ENCODE measurements at places on chromosomes 16 and 17.

GRCh38 chr17:71995590-71995989 is 125.2 kb upstream of the SOX9 start:
- H3K27me3 ChIP-seq, result no peaks in the 10 kb centered on the region
- H3K4me3 ChIP-seq, result no peak overlapping the region
- no peak for DNase-seq
- no peaks in the 10 kb centered on the region for H3K36me3 ChIP-seq

DNA sequence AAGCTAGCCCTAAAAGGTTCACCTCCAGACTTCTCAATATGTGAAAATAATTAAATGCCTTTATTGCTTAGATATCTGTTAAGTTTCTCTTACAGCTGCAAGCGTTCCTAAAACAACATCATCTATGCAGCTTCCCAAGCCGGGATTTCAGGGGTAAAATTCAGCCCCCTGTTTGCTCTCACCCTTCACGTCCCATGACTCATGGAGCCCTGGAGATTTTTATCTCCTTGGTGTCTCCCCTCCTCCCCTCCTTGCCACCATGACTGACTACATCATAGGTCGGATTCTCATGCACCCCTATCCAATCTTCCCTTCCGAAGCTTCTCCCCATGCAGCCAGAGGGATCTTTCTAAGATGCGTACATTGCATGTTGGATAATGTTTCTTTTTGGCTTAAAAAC is 21.0 kb upstream of the CACNG4 start:
- DNase-seq, result no peak
- peaks cover 3% of the 10 kb centered on the region for H3K4me1 ChIP-seq
- no peaks in the 10 kb centered on the region for H3K36me3 ChIP-seq
- H3K4me3 ChIP-seq, result no peak overlapping the region
- peaks cover 64% of the 10 kb centered on the region for H3K27me3 ChIP-seq
- H3K27ac ChIP-seq, result peak overlapping the region; percentile 50

DNA sequence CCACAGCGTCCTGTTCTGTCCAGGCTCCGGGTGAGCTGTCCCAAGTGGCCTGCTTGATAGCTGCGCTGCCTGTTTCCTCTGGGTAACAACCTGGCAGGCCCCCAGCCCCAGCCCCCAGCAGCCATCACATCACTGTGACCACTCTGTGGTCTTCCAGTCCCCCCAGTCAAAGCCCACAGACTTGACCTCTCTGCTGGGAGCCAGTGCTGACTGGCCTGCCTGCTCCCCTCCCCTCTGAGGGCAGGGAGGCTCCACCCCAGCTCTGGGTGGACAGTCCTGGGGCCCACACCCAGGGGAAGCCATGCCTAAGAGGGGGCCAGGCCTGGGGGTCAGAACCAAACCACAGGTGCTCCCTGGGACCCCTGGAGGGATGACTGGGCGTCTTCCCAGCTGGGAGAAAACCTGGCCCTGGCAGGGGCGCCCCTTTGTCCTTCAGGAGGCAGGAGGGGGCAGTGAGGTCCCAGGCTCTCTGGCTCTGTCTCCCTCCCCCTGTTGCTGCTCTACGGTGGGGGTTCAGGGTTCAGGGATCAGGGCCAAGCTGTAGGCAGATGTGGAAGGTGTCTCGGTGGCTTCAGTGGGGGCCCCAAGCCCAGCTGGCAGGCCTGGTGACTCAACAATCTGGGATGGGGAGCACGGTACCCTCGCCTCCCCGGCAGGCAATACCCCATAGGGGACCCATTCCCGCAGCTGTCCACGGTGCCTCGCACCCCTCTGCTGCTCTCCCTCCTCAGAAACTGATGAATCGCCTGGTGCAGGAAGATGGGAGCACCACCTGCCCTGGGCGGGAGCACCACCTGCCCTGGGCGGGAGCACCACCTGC is 1.8 kb upstream of the SLC16A3 start:
- DNase-seq, result no peak
- no peak overlapping the region for H3K27ac ChIP-seq
- H3K4me1 ChIP-seq, result peaks cover 10% of the 10 kb centered on the region
- H3K27me3 ChIP-seq, result peaks cover 2% of the 10 kb centered on the region

DNA sequence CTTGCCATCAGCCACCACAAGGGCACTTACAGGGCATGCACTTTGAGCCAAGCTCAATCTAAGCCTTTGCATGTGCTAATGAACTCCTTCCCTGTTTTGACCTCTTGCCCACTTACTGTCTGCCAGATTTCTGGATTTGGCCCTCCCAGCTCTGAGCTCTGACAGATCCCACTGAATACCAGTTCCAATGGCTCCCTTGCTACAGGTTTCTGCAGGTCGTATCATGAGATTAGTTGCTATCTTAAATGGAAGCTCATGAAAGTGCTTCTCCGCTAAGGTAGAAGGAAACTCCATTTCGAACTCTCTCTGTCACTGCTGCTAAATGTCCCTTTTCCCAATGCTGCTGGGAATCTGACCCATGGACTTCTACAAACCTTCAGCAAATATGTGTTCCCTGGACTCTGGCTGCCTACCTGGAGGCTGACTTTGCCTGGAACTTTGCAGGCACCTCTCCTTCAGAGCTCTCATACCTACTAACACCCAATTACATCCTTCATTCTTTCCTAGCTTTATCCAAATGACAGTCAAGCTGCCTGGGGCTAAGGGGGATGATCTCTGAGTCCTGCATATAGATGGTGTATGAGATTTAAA is 23.5 kb upstream of the TOB1 start:
- no peaks in the 10 kb centered on the region for H3K27me3 ChIP-seq
- DNase-seq, result no peak
- peaks cover 14% of the 10 kb centered on the region for H3K4me1 ChIP-seq

DNA sequence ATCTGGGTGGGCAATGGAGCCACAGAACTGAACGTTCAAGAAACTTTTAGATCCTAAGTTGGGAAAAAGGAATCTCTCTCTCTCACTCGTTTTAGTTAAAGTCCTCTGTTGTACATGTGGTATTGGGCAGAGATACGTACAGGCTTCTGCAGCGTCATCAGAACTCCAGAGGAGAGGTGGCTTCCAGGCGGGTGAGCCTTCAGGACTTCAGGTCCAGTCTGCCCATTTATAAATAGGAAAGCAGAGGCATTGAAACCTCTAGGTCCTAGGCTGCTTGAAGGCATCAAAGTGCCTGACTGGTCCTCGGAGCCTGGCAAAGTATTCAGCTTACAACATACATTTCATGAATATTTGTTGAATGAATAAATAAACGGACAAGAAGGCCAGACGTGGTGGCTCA is 8.1 kb upstream of the TNFRSF13B start:
- H3K4me1 ChIP-seq, result peaks cover 17% of the 10 kb centered on the region
- H3K36me3 ChIP-seq, result no peaks in the 10 kb centered on the region
- DNase-seq, result no peak
- no peak overlapping the region for H3K27ac ChIP-seq
- no peak overlapping the region for H3K4me3 ChIP-seq
- no peaks in the 10 kb centered on the region for H3K27me3 ChIP-seq

DNA sequence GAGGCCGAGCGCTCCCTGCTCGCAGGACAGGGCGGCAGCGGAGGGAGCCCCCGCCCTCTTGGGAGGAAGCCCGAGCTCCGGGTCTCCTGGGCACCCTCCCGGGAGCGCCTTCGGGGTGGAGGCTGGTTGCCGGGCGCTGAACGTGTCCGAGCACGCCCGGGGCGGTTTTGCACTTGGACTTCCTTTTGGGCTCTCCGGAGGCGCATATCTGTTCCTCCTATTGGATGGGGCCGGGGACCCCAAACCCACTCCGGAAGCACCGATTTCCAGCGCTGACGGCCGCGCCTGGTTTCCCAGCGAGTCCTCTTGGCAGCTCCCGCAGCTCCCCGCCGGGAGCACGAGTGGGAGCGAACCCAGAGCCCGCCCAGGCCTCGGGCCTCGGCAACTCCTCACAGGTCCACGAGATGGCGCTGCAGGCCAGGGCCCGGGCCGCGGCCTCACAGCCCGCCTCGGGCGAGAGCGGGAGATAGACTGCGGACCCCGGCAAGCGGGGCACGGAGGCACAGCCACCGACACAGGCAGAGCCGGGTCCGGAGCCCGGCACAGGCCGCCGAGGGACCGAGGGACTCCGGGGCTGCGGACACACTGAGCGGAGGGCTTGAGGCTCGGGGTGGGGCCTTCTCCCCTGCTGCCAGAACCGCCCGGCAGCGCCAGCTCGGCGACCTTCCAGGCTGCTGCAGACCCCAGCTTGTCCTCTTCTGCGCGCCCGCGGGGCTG is 12.7 kb downstream of the TBX2 start:
- DNase-seq, result peak; percentile 83
- peaks cover 46% of the 10 kb centered on the region for H3K27me3 ChIP-seq
- H3K4me3 ChIP-seq, result peak overlapping the region; percentile 36
- H3K27ac ChIP-seq, result no peak overlapping the region

- no peak overlapping the region for H3K27ac ChIP-seq
- no peak for DNase-seq
- peaks cover 14% of the 10 kb centered on the region for H3K27me3 ChIP-seq
- no peak overlapping the region for H3K4me3 ChIP-seq
- H3K36me3 ChIP-seq, result no peaks in the 10 kb centered on the region
These were observed 38.0 kb downstream of the CUEDC1 start for GRCh38 chr17:57916925-57917858.

- H3K27me3 ChIP-seq, result no peaks in the 10 kb centered on the region
- H3K27ac ChIP-seq, result peak overlapping the region; percentile 53
- no peaks in the 10 kb centered on the region for H3K36me3 ChIP-seq
- no peak for DNase-seq
These were observed 102.8 kb downstream of the XYLT1 start for GRCh38 chr16:17367923-17368322.

- H3K27ac ChIP-seq, result no peak overlapping the region
- H3K27me3 ChIP-seq, result no peaks in the 10 kb centered on the region
- no peak for DNase-seq
- no peak overlapping the region for H3K4me3 ChIP-seq
- H3K4me1 ChIP-seq, result no peaks in the 10 kb centered on the region
These were observed 49.6 kb downstream of the MGAT5B start for GRCh38 chr17:76917829-76918228.

DNA sequence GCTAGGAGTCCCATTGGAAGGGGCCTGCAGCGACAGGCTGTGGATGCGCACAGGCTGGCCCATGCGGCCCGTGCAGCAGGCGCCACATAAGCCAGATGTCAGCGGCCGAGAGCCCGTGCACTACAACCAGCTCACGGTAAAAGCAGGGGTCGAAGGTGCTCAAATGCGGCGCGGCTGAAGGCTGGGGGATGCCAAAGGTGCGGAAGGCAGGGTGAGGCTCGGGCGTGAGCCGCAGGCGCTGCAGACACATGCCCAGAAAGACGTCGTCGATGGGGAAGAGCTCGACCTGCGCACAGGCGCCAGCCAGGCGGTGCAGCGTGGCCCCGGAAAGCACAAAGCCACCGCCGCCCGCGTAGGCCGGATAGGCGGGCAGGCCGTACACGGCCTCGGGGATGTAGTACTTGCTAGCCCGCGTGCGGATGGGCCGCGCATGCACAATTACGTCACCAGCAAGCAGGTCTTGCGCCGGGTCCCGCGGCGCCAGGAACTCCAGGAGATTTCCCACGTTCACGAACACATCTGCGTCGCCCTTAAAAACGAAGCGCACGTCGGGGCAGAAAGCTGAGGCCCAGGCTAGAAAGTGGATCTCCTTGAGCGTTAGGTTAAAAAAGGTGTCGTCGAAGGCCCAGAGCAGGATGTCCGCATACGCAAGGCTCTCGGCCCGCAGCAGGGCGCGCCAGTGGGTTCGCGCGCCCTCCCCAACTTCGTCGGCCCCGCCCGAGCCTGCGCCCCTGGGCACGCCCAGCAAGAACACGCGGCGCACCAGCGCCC is 1.3 kb downstream of the B3GNT9 start:
- no peak overlapping the region for H3K4me3 ChIP-seq
- DNase-seq, result no peak
- peaks cover 18% of the 10 kb centered on the region for H3K27me3 ChIP-seq
- H3K4me1 ChIP-seq, result peaks cover 15% of the 10 kb centered on the region
- H3K27ac ChIP-seq, result no peak overlapping the region
- H3K36me3 ChIP-seq, result peaks cover 20% of the 10 kb centered on the region

DNA sequence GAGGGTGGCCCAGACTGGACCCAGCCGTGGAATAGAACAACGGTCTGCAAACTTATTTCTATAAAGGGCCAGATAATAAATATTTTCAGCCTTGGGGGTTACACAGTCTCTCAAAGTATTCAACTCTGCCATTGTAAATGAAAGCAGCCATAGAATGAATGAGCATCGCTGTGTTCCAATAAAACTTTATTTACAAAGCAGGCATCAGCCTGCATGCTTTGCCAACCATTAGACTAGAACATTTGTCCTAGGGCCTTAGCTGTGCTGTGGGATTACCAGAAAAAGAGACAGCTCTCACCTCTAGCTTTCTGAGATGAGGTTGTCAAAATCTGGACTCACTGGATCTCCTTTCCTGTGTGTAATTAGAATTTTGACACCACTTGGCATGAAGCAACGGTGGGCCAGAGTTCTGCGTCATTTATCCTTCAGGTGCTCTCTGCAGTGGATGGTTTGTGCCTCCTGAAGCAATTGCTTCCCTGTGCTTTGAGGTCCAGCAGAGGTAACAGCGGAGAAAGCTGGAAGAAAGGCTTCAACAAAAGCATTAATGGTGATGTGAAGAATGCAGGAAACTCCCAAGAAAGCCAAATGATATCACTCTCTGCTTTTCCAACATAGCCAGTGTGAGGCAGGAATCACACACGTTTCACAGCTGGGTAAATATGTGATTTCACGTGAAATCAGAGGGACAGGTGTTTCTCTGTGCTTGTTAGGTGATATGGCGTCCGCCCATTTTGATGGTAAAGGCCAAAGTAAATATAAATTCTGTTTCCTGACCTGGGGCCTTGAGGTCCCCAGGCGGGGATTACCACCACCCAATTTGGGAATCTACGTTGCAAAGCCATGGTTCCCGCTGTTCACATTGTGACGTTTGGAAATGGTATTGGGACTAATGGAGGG is 148.4 kb downstream of the PITPNC1 start:
- no peak for DNase-seq
- H3K4me1 ChIP-seq, result peaks cover 27% of the 10 kb centered on the region
- H3K4me3 ChIP-seq, result no peak overlapping the region
- no peaks in the 10 kb centered on the region for H3K27me3 ChIP-seq

DNA sequence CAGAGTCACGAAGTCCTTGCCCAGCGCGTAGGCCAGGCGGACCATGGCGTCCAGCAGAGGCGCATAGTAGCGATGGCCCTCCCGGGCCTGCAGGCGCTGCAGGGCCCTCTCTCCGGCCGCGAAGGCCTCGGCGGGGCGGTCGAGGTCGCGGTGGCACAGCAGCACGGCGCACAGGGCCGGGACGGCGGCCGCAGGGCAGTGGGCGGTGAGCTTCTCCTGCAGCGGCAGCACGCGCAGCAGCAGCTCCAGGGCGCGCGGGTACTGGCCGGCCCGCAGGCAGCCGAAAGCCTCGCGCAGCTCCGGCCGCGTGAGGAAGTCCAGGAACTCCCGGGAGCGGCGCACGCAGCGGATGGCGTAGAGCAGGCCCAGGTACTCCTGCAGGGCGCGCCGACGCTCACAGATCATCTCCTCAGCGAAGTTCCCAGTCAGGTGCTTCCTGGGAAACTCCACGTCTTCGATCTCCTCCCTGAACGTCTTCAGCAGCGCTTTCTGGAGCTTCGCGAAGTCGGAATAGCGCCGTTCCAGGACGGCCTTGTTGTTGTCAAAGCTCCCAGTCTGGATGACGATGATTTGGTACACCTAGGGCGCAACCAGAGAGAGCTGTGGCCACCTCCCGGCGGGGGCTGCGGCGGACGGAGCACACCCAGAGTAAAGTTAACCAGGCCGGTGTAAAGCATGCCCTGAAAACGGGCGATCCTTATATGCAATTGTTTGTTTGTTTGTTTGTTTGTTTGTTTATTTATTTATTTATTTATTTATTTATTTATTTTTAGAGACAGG is 7.4 kb downstream of the SNX20 start:
- H3K27ac ChIP-seq, result no peak overlapping the region
- H3K4me1 ChIP-seq, result peaks cover 21% of the 10 kb centered on the region
- no peak overlapping the region for H3K4me3 ChIP-seq
- peaks cover 59% of the 10 kb centered on the region for H3K36me3 ChIP-seq
- no peak for DNase-seq
- no peaks in the 10 kb centered on the region for H3K27me3 ChIP-seq

All from activated naive CD8-positive, alpha-beta T cell treated with anti-CD3 and anti-CD28 coated beads, Interleukin-2, amount 50 U/mL, for 24 hours (primary cell).